Peyer's patch (tissue), 4 donors: ENCODE measurements at places on chromosomes 11 and 22.
A peak's percentile ranks its signal among the peaks of the same experiment; 100 is the strongest.

GRCh38 chr11:6703247-6704063, 20.3 kb upstream of the MRPL17 start:
- DNase-seq: peak; percentile 59

- DNase-seq: no peak
Measured at GRCh38 chr11:125933030-125933813, 12.6 kb upstream of the VSIG10L2 start.

GRCh38 chr11:103703437-103703836, 333.0 kb upstream of the DDI1 start:
- DNase-seq: no peak

- no peak for DNase-seq
Measured at GRCh38 chr11:15591112-15591537, 476.4 kb downstream of the INSC start.

DNA sequence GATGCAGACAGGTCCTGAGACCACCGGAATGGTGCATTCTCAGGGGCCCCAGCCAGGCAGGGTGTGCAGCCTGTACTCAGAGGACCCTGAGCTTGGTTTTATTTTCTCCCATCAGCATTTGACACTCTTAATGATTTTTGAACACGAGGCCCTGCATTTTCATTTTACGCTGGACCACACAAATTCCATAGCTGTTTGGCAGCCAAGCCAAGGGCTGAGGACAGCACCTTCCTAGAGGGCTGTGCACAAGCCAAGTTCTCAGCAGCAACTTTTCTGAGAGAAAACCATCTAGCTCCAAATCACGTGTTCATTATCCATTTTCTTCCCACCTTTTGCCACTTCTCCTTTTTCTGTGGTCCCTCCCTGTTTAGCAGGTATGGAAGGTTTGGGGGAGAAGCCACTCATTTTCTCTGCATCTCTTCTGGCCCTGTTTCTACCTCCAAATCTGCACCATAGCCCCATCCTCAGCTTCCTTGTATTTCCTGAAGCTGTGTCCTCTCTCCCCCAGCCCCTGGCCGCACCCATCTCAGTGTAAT, 60.4 kb downstream of the TRAF6 start:
- DNase-seq: no peak

GRCh38 chr11:889687-890475, 20.7 kb downstream of the CHID1 start:
- no peak for DNase-seq
